ENCODE measurements at places on chromosomes 2 and 18. TPM values are rescaled to one million over a fixed set of nuclear protein-coding genes. Genes with fewer than 3 reads are reported as not detected.

COL6A3 gene
- 1,525 TPM for total RNA-seq

LDAH gene
- total RNA-seq, result 22.8 TPM

PIEZO2 gene
- total RNA-seq, result 6.6 TPM

- peak; percentile 87 for DNase-seq
Observed at GRCh38 chr2:209629597-209629996, 142.0 kb upstream of the UNC80 start.

DNA sequence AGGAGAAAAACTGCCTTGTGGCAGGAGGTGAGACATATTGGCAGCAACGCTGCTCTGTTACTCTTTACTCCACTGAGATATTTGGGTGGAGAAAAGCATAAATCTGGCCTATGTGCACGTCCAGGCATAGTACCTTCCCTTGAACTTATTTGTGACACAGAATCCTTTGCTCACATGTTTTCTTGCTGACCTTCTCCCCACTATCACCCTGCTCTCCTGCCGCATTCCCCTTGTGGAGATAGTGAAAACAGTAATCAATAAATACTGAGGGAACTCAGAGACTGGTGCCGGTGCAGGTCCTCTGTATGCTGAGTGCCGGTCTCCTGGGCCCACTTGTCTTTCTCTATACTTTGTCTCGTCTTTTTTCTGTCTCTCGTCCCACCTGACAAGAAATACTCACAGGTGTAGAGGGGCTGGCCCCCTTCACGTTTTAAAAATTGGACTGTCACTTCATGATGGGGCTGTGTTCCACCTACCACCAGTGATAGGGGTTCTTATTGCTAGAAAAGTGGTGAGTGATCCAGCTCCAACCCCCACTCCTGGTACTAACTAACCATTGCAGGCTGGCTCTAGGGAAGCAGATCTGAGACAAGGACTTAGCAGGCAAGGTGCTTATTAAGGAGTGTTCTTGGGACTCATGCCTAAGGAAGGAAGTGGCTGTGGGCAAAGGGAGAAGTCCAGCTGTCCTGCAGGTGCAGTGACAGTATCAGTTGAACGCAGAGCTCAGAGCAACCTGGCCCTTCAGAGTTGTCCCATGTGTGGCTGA, 51.7 kb downstream of the LONRF2 start:
- no peak for DNase-seq

GRCh38 chr2:18777250-18777812, 188.0 kb upstream of the NT5C1B start:
- DNase-seq, result no peak

DNA sequence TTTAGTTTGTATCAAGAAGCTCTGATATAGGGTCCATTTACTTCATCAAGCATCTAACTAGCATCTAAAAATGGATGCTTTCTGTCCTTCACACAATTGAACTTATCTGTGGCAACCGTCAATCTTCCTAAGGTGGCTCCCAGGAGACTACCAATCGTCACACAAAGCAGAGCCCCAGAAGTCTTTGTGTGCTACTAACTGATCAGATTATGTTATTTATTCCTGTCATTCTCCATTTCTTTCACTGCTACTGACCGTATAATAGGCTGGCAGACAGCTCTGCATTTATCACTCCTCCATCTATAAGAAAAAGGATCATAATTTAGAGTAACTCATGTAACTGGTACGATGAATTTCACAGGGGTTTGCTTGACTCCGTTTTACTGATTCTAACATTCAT, 585.0 kb upstream of the NXPH2 start:
- no peak for DNase-seq

GRCh38 chr2:68837861-68838341, 33.3 kb downstream of the BMP10 start:
- peak; percentile 87 for DNase-seq

DNA sequence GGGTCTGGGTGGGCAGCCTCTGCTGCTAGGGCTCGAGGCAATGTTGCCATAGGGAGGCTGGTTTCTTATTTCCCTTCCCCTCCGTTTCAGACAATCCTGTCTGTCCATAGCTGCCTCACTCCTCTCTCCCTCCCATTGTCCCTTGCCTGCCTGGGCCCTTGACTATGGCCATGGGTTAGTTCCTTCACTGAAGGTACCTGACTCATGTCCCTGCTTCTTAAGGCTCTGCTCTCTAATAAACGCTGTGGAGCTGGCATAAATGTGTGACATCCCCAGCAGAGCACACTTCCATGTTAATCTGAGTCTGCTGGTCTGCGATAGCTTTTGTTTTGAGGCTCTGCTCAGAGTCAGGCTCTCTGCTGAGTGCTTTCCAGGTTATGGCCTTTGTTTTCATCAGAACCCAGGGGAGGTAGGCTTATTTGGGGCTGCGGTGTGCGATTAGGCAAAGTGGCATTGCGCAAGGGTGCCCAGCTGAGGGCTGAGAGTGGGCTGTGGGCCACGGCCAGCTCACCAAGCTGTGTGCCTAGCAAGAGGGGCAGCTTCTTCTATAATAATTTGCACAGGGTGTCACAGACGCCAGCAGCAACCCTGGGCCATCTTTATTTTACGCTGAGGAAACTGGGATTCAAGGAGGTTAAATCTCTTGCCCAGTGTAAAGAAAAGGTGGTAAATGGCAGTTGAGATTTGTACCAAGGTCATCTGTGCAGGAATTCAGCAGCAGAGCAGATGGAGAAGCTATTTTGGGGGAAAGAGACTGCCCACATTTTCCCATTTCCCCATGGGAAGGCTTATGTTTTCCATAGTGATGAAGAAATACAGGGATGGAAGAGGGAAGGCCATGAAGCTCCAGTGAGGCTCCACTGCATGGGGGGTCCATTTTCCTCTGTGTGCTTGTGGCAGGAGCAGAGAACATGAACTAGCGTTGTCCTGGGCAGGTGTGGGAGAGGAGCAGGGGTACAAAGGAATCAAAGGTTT, 25.6 kb downstream of the MRPL33 start:
- DNase-seq, result no peak

- no peak for DNase-seq
Observed at GRCh38 chr2:154425994-154426393, 272.5 kb upstream of the KCNJ3 start.

DNA sequence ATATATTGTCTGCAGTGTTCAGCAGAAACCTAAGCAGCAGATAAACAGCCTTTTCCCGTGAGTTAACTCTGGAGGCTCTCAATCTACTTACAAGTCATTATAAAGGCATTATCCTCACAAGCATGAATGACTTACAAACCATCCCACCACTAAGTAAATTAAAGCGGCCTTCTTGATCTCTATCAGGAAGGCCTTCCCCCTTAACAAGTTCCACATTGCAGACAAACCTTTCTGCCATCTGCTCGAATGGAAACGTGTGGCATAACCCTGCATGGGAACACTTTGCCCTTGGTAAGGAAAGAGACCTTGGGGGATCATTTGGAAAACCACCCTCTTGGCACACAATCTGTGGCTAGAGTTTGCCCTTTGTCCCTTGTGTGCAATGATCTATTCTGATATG, 199.5 kb downstream of the OSR1 start:
- DNase-seq, result peak; percentile 8

DNA sequence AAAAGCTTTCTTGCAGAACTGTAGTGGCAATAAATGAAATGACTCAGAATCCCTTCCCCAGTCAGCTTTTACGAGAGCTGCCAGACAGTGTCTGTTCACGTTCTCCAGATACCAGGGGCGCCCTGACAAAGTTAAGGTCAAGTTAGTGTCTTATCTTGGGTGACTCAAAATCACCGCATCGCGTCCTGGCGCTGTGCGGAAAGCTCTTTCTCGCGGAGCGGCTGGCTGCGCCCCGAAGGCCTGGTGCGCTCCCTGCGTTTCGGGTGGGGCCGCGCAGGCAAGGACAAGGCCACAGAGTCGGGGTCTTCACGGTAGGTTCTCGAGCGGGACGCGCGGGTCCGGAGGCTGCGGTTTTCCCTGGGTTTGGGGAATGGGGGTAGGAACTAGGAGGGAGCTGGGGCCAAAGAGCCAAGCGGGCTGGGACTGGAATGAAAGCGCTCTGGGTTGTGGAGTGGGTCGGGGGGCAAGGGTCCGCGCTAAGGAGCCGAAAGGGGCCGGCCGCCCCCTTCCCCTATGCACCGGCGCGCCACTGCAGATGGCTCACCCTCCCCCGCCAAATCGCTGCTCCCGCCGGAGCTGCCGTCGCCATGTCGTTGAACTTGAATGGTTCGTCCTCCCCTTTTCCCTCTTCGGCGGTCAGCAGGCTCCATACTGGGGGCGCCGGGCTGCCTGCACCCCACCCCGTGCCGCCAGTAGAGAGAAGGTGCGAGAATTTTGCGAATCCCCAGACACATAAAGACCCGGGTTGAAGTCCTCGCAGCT, 2.6 kb upstream of the HOXD11 start:
- DNase-seq, result no peak

GRCh38 chr2:8537562-8538155, 144.2 kb upstream of the ID2 start:
- DNase-seq, result no peak

GRCh38 chr2:172461591-172462372, 34.4 kb downstream of the ITGA6 start:
- DNase-seq, result peak; percentile 35

- peak; percentile 22 for DNase-seq
Observed at GRCh38 chr2:218782528-218782844, 539 bp downstream of the CYP27A1 start.

GRCh38 chr2:79446313-79446712, 66.5 kb upstream of the CTNNA2 start:
- no peak for DNase-seq

- DNase-seq, result no peak
Observed at GRCh38 chr2:235291461-235291860, 202.4 kb upstream of the AGAP1 start.

GRCh38 chr2:118878531-118879149, 31.2 kb upstream of the EN1 start:
- no peak for DNase-seq

- DNase-seq, result no peak
Observed at GRCh38 chr2:152071092-152071491, 27.8 kb downstream of the CACNB4 start.

- DNase-seq, result no peak
Observed at GRCh38 chr2:104860451-104860790, 6.5 kb downstream of the POU3F3 start.

GRCh38 chr2:170973225-170973491, 44.1 kb downstream of the GORASP2 start:
- DNase-seq, result no peak
